ENCODE measurements at places on chromosomes 11 and 22.

GRCh38 chr11:100602716-100603115 is 84.4 kb upstream of the ARHGAP42 start:
- no peak for DNase-seq

- no peak for DNase-seq
Observed at GRCh38 chr11:34179026-34179675, 73.7 kb downstream of the NAT10 start.

- no peak for DNase-seq
Observed at GRCh38 chr11:19938866-19939265, 221.4 kb downstream of the DBX1 start.

DNA sequence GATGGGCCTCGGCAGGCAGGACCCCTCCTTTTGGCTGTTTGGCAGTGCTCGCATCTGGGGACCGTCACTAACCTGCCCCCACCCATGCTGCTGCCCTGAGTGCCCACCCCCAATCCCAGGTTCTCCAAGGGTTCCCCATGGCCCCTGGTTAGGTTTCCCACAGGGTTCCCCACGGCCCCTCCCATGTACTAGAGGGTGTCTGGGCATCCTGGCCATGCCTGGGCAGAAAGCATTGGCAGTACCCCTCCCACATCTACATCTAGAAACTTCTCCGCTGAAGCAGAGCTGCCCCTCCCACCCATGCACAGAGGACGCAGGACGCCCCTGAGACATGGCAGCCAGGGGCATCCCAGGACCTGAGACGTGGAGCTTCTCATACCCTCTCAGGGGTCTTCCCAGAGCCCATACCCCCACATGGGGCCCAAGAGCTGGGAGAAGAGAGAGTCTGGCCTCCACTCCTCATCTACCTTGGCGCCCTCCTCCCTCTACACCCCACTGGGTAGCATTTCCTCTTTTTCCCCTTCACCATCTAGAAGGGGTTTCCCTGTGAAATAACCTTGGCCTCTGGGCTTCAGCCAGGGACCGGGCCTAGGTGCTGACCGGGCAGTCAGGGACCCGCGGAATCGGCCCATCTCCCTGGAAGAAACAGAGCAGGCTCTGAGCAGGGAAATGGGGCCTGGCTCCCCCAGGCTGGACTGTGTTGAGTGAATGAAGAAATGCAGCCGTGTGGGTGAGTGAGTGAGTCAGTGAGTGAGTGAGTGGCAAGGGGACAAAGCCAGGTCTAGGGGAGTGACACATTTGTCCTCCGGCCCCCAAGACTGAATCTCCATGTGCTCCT is 987.3 kb downstream of the BRD1 start:
- no peak for DNase-seq

- no peak for DNase-seq
Observed at GRCh38 chr11:92048415-92048814, 176.2 kb upstream of the FAT3 start.

DNA sequence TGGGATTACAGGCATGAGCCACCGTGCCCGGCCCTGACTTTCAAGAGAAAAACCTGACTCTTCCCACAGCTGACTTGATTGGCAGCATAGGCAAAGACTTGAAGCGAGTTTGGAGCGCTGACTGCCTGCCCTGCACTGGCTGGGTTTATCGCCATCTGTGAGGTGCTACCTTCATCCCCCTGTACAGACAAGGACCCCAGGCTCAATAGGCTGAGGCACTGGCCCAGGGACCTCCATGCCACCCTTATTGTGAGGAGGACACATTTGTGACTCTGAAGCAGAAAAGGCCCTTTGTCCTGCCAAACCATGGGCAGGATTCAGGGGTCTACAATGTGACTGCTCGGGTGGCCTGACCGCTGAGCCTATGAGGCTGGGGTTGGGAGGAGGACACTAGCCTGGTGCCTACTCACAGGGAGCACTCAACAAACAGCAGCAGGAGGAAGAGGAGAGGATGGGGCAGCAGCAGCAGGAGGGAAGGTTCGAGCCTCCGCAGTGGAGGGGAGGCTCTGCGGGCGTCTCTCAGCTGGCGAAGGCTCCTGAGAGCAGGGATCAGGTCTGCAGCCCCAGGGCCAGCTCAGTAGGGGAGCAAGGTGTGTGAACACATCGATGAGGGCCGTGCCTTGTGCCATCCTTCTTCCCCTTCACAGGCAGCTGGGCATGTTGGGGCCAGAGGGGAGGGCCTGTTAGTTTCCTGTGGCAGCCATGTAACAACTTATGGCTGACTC is 72.9 kb upstream of the WNT7B start:
- DNase-seq: no peak

DNA sequence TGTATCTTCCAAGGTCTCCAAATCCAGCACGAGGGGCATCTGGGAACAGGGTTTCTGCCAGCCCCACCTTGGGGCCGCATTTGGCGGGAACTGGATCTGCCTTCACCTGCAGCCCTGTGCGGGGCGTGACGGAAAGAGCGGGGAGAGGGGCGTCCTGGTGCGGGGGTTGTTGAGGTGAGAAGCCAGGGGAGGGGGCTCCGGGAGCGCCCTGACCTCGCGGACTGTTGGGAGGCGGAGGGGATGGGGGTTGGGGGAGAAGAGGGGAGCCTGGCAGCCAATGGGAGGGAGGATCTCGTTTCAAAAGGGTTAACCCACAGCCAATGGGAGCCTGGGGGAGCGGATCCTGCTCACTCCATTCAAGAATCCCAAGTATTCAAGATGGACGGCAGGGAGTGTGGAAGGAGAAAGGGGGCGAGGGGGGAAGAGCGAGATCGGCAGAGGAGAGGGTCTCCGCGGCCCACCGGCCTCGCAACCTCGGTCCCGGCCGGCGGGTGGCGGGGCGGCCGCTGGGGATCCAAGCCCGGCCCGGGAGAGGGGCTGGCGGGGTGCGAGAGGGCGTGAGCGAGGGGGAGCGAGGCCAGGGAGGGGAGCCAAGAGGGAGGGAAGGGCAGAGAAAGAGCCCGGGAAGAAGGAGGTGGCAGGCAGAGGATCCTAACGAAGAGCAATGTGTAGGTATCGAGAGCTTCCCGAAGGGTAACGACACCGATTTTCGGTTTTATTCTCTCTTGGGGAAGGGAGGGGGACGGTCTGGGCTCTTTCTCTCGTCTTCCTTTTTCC is 11.5 kb downstream of the YPEL4 start:
- peak; percentile 78 for DNase-seq

- DNase-seq: no peak
Observed at GRCh38 chr22:47784991-47785390, 1022.5 kb downstream of the TBC1D22A start.

GRCh38 chr11:91407842-91408241 is 816.8 kb upstream of the FAT3 start:
- no peak for DNase-seq

DNA sequence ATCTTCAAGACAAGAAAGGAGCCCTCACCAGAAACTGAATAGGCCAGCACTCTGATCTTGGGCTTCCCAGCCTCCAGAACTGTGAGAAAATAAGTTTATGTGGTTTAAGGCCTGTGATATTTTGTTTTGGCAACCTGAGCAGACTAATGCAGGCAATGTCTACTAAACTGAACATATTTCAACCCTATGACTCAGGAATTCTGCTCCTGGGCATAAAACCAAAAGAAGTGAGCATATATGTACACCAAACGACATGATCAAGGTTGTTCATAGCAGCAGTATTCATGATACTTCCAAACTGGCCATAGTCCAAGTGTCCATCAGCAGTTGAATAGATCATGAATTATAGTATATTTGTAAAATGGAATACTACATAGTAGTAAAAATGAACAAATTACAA is 29.0 kb downstream of the CSNK2A3 start:
- DNase-seq: no peak

DNA sequence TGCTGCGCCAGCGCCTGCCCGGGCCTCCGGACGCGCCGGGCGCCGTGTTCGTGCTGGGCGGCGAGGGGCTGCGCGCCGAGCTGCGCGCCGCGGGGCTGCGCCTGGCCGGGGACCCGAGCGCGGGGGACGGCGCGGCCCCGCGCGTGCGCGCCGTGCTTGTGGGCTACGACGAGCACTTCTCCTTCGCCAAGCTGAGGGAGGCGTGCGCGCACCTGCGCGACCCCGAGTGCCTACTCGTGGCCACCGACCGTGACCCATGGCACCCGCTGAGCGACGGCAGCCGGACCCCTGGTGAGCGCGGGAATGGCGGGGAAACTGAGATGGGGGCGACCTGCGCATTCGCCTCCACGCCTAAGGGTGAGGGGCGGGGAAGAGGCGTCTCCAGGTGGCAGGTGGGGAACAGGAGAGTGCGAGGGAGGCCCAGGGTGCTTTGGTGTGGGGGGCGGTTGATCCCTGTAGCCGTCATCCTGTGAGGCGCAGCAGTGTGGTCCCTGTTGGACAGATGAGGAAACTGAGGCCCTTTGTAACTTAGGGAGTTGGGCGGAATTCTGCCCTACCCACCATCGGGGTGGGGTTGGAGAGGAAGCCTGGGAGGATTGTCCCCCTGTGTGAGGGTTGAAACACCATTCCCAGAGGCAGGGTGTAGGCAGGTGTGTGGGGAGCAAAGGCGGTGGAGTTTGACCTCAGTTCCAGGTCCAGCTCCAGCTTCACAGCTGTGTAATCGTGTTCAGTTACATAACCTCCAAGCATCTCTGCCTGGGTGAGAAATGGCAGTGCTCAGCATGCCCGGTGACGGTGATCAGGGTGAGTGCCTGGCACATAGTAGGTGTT is 758 bp downstream of the PDXP start:
- peak; percentile 54 for DNase-seq

DNA sequence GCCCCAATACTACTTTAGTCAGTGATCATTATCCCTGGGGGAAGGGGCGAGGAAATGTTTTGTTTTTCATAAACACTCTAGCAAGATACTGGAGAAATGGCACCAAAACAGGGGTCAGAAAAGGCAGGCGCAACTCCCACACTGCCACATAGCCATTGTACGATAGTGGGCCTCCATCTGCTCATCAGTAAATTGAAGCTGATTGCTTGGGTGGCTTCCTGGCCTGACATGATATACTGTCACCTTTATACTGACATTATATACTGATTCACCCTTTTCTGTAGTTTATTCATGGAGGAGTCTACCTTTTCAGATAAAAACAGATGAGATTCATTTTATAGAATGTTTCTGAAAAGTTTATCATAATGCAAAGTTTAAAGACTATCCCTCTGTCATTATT is 51.6 kb upstream of the CCDC34 start:
- DNase-seq: no peak

GRCh38 chr22:41380993-41381328 is 781 bp upstream of the TEF start:
- peak; percentile 89 for DNase-seq

DNA sequence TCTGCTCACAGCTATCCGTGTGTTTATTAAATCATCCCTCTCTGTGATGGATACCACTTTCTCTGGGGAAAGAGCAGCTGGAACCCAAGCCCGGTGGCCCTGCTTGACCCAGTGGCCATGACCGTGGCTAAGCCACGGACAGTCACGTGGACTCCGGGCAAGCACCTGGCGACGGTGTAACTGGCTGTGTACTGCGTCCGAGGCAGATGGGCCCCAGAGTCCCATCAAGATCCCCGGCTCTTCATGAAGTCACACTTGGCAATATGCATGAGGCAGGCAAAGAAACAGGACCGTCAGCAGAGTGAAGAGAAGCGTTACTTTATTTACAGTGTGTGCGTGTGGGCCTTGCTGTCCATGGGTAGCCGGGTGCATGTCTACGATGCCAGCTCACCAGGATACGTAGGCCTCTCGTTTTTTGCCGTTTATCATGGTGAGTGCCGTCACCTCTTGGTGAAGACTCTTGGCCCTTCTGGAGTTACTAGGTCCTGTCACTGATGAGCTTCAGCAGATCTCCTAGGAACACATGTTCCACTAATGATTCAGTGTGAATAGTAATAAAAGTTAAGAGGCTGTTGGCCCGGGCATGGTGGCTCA is 366.3 kb downstream of the TBC1D22A start:
- no peak for DNase-seq

GRCh38 chr22:42743501-42743991 is 22.9 kb upstream of the A4GALT start:
- DNase-seq: no peak

DNA sequence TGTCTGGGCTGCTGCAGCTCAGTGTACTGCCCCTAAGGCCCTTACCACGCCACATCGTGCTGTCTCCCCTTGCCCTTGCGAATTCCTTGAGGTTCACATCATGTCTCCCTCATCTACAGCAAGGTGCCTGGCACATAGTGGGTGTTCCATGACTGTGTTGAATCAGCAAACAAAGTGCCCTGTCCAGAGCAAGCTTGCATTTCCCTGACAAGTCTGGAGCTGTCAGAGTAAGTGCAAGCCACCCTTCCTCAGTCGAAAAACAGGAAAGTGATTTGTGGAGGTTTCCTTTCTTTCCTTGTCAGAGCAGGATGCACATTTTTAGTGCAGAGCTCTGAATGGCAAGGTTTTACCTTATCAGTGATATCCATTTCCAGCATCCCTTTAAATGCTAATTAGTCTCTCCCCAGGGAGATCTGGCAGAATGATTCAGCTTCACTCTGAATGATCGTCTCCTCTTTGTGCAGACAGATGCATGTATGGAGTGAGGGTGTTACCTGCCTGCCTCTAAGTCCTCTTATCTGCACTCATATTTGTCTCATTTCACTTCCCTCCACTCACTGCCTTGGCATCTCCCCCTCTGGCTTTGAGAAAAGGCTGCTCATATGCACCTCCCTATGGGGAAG is 331.2 kb downstream of the TMEM135 start:
- DNase-seq: no peak

- peak; percentile 19 for DNase-seq
Observed at GRCh38 chr22:19607192-19608002, 83.2 kb upstream of the CLDN5 start.

GRCh38 chr11:129973068-129973467 is 29.6 kb downstream of the PRDM10 start:
- DNase-seq: no peak

GRCh38 chr11:130625578-130626306 is 177.3 kb downstream of the ADAMTS15 start:
- DNase-seq: no peak

- DNase-seq: no peak
Observed at GRCh38 chr11:57287884-57288283, 36.9 kb downstream of the TNKS1BP1 start.

- DNase-seq: no peak
Observed at GRCh38 chr11:69166218-69167115, 10.7 kb downstream of the SMIM38 start.

DNA sequence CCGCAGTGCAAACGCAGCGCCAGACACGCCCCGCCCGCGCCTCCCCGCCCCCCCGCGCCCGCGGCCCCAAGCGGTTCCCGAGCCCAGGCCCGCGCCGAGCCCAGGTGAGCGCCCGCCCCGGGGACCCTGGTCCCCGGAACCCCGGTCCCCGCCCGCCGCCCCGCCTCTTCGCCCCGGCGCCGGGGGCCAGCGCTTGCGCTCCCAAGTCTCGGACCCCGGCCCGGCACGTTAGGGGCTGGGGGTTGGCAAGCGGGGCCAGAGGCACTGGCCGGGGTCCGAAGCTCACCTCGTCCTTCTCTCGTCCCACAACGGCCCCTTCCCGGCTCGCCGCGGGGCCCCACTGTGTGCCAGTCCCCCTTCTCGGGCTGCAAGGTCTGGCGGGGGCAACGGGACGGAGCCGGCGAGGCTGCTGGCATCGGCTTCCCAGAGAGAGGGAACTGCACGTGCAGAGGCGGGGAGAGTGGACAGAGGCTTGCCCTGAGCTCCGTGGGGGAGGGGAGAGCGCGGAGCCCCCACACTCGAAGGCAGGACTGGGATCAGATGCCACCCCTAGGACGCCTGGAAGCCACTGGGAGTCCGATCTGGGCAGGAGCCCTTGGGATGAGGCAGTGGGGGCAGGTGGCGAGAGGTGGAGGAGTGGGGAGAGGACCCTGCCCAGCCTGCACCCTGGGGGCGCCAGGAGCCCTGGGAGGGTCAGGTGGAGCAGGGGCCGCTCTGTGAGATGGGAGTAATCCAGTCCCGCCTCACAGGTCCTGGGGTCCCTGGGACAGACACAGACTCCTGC is 1.8 kb upstream of the AIFM3 start:
- peak; percentile 45 for DNase-seq

- peak; percentile 83 for DNase-seq
Observed at GRCh38 chr11:134275534-134276395, at the start of gene GLB1L3. TSS of gene GLB1L3 (plus strand) at chr11:134276379. CDS start at chr11:134276741, 362 bp downstream.

- DNase-seq: no peak
Observed at GRCh38 chr11:43376594-43376993, 17.9 kb downstream of the TTC17 start.

Data from right kidney (tissue), 9 donors.